ENCODE measurements at places on chromosomes 2 and 18.

GRCh38 chr2:32738939-32739338 lies 111.1 kb downstream of the TTC27 start:
- DNase-seq, result no peak

DNA sequence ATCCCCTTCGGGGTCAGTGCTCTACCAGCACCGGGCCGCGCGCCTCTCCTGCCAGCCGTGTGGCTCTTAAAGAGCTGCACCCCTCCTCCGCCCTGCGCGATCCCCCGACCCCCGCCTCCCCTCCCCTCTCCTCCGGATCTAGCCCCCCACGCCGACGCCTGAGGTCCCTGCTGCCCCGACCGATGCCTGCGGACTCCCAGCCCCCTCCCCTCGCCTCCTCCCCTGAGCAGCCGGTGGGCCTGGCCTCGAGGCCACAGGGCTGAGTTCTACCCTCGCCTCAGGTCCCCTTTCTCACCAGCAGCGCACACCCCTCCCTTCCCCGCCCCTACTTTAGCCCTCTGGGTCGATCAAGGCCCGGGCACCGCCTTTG lies 5.8 kb upstream of the SIX3 start:
- DNase-seq, result no peak

DNA sequence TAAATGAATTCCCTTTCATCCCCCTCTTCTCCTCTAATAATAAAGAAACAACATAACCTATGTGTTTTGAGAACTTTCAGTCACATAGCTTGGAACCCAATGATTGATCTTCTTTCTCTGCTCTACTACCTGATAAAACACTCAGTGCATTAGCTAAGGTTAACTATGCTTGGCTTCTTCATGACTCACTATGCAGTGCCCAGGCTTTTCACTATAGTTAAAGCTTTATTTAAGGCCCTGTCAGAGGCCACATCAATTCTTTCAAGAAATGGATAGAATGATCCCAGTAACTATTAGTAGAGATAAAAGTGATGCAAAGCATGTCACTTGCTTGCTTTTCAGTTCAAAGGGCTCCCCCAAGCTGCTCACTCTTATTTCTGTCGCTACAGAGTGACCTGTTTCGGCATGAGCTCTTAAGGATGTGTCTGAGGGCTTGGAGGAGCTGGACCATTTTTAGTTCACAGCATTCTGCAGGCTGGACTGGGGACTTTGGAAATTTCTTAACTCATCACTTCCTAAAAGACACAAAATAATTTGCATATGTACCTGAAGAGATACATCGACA lies 384.0 kb downstream of the LRRTM1 start:
- DNase-seq, result no peak

- DNase-seq, result no peak
Observed at GRCh38 chr2:11397513-11397912, 53.1 kb upstream of the ROCK2 start.

DNA sequence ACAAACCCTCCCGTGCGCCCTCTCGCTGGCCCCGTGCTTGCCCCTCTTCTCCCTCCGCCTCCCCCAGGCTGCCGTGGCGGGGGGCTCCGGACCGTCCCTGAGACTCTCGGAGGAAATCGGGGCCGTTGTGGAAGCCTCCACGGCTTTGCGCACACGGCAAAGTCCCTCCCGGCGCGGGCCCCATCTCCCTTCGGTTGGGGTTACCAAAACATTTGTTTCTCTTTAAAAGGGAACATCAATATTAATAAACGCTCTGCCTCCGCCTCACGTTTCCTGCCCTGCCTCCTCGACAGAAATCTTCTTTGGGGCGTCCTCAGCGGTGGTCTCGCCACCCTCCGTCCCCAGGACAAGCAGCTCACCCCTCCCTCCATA lies 3.8 kb downstream of the PAX3 start:
- no peak for DNase-seq

DNA sequence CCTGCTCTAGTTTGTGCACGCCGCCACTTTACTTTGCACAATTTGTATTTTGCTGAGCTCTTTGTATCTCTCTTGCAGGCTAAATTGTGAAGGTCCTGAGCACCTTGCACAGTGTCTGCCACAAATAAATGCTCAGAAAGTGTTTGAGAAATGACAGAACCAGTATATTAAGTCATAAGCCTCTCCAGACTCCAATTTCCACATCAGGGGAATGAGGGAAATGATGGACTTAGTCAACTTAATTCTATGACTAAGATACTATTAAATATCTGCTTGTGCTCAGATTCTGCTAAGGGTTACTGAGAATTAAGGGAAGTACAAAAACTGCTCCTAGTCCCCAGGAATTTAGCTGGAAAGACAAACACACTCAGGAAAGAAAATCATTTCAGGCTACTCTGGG lies 239.1 kb upstream of the SLC14A2 start:
- DNase-seq, result no peak

DNA sequence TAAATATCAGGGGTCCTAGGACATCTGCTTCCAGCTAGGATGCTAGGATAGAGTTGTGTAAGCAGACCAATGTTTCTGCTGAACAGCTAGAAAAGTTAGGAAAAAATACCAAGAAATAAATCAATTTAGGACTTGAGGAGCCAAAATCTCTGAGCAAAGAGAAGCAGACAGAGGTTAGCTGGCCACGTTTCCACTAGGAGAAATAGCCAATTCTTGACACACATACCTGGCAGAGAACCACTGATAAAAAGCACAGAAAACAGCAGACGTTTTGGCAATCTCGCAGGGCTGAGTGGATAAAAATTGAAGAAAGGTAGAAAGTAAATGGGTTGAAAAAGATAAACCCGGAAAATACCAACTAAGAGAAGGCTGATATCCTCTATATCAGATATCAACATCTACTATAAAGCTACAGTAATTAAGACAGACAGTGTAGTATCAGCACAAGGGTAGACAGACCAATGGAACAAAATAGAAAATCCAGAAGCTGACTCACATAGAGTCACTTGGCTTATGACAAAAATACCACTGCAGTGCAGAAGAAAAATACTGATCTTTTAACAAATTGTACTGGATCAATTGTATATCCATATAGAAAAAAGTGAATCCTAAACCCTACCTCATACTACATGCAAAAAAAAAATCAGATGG lies 306.1 kb upstream of the KLHL29 start:
- DNase-seq, result no peak

DNA sequence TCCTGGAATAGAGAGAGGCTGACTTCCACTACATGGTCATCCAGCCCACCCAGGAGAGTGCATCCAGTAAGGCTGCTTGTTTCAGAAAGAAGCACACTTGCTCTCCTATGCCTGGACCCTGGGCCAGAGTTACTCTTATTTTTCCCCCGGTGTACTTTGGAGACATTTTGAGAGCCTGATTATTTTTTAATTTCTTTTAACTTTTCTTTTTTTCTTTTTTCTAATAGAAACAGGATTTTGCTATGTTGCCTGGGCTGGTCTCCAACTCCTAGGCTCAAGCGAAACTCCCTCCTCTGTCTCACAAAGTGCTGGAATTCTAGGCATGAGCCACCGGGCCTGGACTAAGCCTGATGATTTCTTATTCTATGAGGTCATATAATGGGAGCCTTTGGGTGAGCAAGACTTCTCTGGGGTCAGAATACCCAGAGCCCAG lies 62.2 kb downstream of the RPL37A start:
- no peak for DNase-seq

GRCh38 chr2:178702361-178702760 lies 104.9 kb downstream of the TTN start:
- no peak for DNase-seq

DNA sequence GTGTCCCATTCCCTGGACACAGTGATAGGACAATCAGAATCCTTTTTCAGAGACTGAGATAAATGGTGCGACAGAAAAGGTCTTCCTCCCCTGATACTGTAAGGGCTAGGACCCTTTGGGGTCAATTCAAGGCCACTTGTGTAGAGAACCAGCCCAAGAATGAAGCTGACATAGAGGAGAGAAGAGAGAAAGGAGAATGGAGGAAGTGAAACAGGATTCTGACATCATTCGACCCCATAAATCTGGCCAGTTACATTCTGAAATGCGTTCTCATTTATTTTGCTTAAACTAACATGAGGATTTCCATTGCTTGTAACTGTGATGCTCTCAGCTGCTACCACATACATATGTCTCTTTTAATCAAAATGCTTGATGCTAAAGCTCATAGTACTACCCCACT lies 148.1 kb downstream of the TMEM163 start:
- no peak for DNase-seq
